ENCODE measurements at places on chromosomes 3 and 15.

DNA sequence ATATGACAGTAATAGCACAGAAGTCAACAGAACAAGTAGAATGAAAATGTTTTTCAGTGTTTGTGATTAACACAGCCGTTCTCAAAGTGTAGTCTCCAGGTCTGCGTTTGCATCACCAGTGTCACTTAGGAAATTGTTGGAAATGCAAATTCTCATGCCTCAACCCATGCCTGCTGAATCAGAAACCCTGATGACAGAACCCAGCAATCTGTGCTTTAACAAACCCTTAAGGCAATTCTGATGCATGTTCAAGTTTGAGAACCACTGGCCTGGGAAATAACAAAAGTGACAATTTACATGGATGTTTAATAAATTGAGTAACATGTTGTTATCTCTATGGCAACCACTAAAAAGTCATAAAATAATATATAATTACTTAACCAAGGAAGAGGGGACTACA, 103.1 kb upstream of the ATP11B start:
- no peak for DNase-seq

DNA sequence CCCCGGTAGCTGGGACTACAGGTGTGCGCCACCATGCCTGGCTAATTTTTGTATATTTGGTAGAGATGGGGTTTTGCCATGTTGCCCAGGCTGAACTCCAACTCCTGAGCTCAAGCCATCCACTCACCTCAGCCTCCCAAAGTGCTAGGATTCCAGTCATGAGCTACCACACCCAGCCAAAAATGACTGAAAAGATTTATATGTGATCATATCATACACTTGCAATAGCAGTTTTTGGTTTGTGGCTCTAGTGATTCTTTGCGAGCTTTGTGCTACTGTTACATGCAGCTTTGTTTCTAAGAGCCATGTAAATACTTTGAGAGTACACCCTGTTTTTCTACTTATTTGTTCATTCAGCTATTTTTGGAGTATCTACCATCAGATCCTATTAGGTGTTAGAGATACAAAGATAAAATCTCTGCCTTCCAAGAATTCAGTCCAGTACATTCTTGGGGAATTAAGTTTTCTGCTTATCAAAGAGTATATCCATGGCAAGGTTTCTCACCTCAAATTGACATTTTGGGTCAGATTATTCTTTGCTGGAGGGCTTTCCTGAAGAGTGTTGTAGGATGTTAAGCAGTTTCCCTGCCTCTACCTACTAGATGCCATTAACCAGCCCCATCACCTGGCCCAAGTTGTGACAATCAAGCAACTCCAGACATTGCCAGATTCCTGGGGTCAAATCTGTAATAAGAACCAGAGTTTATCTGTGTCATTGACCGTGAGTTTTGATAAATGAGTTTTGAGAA, 15.0 kb downstream of the SNAP23 start:
- DNase-seq = no peak

DNA sequence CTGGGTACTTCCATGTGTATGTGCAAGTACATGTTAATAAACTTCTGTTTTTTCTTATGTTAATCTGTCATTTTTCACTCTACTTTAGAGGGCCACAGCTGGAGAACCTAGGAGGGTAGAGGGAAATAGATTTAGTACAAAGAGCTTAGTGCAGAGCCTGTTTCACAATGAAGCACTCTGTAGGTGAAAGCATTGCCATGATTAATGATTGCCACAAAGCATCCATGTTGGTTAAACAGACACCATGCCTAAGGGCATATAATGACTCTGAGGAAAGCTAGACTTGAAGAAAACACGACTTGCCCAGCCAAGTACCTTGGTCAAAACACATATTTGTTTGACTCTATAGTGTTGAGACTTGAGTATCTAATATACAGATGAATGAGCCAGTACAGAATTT, 338.4 kb downstream of the FHIT start:
- DNase-seq = no peak

- peak; percentile 37 for DNase-seq
These were observed 2.4 kb upstream of the CFAP91 start for GRCh38 chr3:119700269-119700919.

DNA sequence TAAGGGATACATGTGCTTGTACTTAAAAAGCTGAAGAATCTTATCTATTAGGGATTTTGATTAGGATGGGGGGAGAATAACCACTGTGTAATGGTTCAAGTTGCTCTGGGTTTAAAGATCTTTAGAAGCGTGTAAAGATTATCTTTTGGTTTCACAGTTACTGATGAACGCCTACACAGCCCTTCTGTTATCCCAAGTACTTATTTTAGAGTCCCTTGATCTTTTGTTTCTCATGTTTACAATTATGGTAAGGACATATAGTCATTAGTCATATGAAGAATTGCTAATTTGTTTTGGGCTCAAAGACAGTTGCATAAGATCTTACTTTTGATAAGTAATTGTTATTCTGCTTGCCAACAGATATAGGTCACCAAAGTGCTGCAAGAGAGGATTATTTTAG, 160.1 kb downstream of the PLCL2 start:
- DNase-seq = no peak

- DNase-seq = no peak
These were observed 445.3 kb downstream of the OTOL1 start for GRCh38 chr3:161941891-161942290.

GRCh38 chr3:28799084-28799483, 450.5 kb upstream of the AZI2 start:
- DNase-seq = no peak

GRCh38 chr3:189496375-189497138, 134.6 kb upstream of the TP63 start:
- DNase-seq = no peak

DNA sequence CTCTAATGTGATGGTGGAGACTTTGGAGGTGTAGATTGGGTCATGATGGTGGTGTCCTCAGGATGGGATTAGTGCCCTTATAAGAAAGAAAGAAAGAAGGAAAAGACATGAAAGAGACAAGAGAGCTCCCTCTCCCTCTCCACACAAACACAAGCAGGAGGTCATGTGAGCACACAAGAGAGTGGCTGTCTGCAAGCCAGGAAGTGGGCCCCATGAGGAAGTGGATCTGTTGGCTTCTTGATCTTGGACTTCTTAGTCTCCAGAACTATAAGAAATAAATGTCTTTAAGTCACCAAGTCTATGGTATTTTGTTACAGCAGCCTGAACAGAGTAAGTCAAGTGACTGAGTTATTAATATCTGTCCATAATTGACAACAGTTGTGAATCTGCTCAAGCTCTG, 17.1 kb downstream of the IQCB1 start:
- DNase-seq = no peak

GRCh38 chr3:66597308-66597863, 96.6 kb upstream of the LRIG1 start:
- DNase-seq = no peak

GRCh38 chr3:178420033-178420432, 116.2 kb upstream of the KCNMB2 start:
- DNase-seq = no peak

DNA sequence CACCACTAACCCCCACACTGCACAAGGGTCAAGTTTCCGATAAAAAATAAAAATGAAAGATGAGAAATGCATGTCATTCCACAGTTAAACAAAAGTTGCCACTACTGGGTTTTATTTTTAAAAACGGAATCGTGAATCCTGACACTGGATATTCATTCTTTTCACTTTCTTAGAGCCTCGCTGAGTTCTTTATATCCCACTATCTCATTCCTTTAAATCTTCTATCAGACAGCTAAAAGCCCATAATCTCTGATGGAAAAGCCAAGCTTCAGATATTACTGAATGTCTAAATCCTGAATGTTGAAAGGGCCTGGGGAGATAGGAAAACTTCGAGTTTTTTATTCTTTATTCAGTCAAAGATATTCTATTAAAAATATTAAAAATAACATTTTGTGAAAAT, 11.7 kb downstream of the RIOX2 start:
- no peak for DNase-seq

GRCh38 chr15:40407330-40407990, 1.9 kb downstream of the IVD start:
- no peak for DNase-seq

GRCh38 chr3:72230774-72231379, 445.9 kb upstream of the PROK2 start:
- no peak for DNase-seq

DNA sequence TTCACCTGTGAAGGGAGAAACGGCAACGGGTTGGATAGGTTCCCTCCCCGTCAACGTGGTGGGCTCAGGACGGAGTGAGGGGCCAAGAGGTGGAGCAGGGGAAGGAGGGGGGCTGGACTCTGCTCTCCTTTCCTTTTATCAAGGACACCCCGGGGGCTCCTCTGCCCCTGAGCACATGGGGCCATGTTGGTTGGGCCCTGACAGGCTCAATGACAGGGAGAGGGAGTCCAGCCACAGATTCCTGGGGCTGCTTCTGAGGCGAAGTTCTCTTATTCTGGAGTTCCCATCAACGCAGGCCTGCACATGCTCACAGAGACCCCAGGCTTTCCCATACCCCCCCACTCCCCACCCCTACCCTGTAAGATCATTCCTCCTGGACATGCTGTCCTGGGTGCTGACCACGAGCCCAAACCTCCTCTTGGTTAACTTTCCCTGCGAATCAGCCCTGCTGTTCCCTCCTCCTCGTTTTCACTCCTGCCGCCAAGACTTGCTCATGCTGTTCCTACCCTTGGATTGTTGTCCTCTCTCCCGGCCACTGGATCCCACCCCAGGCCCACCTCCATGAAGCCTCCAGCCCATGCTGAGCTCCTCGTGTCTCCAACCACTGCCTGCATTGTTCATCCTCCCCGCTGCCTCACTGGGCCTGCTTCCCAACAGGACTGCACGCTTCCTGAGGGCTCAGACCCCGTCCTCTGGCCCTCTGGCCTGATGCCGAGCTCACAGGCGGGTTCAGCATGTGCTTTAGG, 61.2 kb downstream of the SENP2 start:
- DNase-seq = no peak

DNA sequence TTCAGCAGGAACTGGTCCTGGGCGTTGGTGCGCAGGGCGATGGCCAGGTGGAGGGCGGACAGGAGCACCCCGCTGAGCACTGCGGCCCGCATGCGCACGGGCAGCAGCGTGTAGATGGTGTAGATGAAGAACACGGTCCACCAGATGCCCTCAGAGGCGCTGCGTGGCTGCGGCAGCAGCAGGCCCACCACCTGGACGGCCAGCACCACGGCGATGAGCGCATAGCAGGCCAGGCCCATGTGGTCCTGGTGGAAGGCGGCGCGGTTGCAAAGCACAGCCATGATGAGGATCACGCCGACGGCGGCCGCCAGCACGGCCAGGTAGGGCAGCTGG, 1.5 kb downstream of the ADCY5 start:
- no peak for DNase-seq

DNA sequence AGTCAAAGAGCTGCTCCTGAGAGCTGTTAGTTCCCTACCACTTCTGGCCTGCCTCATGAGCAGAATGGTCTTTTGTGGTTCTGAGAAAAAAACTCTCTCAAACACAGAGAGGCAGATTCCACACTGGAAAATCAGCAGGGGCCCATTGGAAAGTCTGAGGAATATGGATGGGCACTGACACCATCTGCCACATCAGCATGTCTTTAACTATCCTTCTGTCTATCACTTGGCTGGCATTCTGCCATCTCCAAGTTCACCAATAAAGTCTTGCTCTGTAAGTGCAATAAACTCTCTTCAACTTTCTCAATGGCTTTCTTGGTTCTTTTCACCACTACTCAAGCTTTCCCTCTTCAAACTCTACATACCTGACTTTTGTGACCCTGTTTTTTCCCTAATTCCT, 101.3 kb upstream of the GALNT15 start:
- no peak for DNase-seq

DNA sequence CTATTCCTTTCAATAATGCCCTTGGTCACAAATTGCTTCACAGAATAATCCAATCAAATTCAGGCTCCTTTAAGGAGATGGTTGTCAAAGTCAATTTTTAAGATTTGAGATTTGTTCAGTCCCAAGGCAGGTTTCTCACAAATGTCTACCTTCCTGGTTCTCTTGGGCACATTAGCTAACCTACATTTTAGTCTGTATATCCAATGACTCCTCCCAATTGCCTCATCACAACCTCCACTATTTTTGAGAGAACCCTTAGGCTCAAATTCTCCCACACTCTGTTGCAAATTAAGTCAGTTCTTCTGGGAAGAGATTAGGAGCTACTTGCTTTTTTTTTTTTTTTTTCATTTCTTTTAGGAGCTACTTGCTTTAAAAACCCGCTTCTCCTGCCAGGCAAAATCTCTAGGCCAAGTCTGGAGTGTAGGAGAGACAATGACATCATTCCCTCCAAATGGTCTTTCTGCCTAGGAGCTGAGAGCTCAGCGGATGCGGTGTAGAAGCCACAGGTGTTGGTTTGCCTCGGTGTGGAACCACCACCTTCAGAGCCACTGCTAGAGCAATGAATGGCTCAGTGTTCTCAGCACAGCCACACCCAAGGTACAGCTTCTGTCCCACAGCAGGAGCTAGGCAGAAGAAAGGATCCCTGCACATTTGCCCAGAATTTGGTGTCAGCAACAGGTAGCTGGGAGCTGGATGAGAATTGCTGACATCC, 10.0 kb upstream of the INO80 start:
- DNase-seq = peak; percentile 1

DNA sequence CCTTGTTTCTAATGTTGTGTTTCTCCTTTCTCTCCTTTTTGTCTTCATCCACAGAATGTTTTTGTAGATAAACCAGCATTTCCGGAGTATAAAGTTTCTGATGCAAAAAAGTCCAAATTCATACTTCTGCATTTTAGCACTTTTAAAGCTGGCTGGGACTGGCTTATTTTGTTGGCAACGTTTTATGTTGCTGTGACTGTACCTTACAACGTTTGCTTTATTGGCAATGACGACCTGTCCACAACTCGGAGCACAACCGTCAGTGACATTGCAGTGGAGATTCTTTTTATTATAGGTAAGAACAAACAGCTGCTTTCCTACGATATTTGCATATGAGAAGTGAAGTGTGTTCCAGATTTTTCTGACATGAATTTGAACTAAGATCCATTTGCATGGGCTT, 199.4 kb downstream of the KCNH8 start:
- DNase-seq = no peak

GRCh38 chr3:3560591-3561311, 238.5 kb upstream of the LRRN1 start:
- no peak for DNase-seq

GRCh38 chr3:60140160-60140559, 1090.3 kb upstream of the CFAP20DC start:
- DNase-seq = no peak

GRCh38 chr3:4532535-4533112, 39.5 kb downstream of the ITPR1 start:
- DNase-seq = no peak

- DNase-seq = no peak
These were observed 892.4 kb downstream of the ROBO1 start for GRCh38 chr3:78875436-78875835.

DNA sequence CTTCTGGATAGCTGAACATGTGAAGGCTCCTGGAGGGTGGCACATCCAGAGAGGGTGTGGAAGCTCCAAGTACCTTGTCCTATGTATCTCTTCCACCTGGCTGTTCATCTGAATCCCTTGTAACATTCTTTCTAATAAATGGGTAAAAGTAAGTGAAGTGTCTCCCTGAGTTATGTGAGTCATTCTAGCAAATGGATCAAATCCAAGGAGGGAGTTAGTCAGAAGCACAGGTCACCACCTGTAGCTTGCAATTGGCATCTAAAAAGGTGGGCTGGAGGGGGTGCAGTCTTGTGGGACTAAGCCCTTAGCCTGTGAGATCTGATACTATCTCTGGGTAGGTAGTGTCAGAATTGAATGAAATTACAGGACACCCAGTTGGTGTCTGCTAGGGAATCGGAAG, 71.0 kb downstream of the WWTR1 start:
- no peak for DNase-seq

Measured in CD4-positive, alpha-beta T cell treated with Interleukin-6 at 100 ng/mL for 8 hours (primary cell).